ENCODE measurements at places on chromosomes 4 and X.

GRCh38 chr4:1291996-1292702 lies 2.5 kb downstream of the MAEA start:
- peak; percentile 32 for DNase-seq

- no peak for DNase-seq
Measured at GRCh38 chr4:186096681-186097165, 7.8 kb upstream of the FAM149A start.

- peak; percentile 73 for DNase-seq
Measured at GRCh38 chrX:47623540-47624027, 3.9 kb upstream of the SYN1 start.

DNA sequence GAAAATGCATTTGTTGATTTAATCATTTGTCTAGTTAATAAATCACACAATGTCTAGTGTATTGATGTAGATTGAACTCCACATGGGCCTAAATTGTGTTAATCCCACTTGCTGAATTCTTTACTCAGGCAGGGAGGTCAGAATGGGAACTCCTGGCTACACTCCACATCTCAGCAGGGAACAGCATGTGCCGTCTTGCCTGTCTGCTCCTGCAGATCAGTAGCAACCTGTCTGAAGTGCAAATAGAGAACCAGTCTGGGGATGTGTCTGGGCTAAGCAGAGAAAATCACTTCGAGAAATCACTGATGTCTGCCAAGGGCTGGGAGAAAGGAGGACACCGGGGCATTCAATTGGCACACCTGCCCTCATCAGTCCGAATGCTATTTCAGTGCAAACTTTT lies 16.5 kb upstream of the MXRA5 start:
- no peak for DNase-seq

DNA sequence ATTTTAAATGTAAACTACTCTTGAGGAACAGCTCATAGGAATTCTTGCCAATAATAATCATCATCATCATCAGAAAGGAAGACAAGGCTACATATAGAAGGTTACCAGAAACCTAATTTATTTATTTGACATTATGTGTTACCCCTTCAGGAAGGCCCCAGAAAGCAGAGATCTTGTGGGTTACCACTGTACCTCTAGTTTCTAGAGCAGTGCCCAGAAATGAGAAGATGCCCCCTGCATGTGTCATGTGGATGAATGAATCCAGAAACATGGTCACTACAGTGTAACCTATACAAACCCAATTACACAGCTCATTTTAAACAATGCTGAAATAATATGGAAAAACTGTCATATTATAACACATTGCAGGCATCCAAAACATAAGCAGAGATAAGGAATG lies 70.4 kb downstream of the ARAP2 start:
- DNase-seq = no peak

- no peak for DNase-seq
Measured at GRCh38 chrX:101040197-101040596, 11.7 kb downstream of the TRMT2B start.

GRCh38 chr4:16450724-16451123 lies 224.5 kb upstream of the TAPT1 start:
- DNase-seq = no peak

DNA sequence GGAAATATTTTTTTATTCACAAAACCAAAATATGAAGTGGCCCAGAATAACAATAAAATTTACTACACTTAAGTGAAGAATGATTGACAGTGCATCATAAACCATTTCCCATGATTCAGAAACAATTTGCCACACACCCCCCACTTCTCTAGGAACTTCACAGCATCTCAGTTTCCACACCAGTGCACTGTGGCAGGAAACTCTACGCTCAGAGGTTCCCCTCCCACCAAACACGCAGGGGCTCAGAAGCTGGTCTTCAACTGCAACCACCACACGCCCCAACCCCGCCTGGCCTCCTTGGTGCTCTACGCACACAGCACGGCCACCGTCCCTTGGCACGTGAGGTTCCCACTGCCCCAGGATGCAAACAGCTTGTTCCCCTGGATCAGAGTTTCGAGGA lies 63.7 kb downstream of the ZFYVE28 start:
- no peak for DNase-seq

GRCh38 chr4:186366326-186366725 lies 100.3 kb downstream of the F11 start:
- DNase-seq = no peak

GRCh38 chr4:38009421-38009820 lies 49.2 kb downstream of the PTTG2 start:
- no peak for DNase-seq

GRCh38 chr4:84956014-84956413 lies 10.5 kb downstream of the WDFY3 start:
- no peak for DNase-seq

DNA sequence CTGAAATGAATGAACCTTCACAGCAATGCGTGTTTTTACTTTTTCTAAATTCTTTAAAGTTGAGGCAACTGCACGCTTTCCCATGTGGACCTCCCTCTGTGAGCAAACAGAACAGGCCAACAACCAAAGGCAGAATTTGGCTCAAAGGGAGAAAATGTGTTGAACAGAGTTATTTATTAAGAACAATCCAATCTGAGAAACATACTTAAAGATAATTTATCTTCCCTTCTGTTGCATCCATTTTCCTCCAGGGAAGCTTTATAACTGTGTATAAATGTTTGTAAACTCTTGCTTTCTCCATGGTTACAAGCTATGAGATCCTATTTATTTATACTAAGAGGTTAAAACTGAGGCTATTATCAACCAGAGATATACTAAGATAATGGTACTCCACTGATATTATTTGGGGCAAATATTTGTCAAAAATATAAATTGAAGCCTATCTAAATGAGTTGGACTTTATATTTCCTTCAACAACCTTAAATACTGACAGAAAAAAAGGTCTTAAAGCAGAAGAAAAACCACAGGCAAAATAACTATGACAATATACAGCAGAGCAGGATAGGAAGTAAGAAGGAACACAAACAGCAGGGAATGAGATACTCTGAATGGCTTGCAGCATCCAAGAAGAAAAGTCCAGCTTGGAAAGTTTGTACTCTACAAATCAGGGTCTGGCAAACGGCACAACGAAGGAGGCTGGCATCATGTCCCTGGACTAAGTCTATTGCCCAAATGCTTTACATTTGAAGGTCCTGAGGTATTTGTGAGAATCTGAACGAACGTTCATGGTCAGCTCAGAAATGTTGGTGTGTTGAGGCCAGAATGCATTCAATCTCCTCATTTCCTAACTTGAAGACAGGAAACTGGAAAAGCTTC lies 663.2 kb upstream of the INTU start:
- DNase-seq = peak; percentile 49

DNA sequence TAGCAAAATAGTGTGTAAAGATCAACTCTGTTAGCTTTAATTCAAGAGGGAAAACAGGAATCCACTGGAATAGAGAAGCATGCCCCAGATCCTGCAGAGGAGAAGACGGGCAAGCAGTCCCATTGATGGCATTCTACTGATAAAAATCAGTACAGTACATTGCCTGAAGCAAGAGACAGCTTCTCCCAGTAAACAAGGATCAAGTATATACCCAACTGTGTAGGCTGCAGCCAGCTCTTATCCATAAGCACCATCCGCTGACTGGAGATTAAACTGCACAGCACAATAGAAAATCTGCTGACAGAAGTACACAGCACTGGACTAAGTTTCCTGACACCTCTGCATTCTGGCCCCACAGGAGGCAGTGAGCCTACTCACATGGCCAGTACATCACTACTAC lies 110.1 kb downstream of the COX18 start:
- no peak for DNase-seq

- no peak for DNase-seq
Measured at GRCh38 chr4:138392751-138393308, 150.7 kb upstream of the SLC7A11 start.

DNA sequence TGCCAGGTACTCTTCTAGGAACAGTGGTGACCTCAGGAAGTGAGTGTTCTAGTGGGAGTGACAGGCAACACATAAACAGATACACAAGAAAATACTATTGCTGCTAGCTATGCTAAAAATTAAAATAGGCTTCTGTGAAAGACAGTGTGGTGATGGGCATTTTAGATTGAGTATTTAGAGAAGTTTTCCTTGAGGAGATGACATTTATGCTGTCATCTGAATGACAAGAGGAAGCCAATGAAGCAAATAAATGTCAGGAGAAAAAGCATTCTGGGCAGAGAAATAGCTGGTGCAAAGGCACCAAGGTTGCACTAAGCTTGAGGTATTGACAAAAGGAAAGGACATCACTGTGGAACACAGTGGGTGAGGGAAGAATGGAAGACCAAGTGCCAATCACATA lies 18.0 kb downstream of the NDNF start:
- DNase-seq = no peak

DNA sequence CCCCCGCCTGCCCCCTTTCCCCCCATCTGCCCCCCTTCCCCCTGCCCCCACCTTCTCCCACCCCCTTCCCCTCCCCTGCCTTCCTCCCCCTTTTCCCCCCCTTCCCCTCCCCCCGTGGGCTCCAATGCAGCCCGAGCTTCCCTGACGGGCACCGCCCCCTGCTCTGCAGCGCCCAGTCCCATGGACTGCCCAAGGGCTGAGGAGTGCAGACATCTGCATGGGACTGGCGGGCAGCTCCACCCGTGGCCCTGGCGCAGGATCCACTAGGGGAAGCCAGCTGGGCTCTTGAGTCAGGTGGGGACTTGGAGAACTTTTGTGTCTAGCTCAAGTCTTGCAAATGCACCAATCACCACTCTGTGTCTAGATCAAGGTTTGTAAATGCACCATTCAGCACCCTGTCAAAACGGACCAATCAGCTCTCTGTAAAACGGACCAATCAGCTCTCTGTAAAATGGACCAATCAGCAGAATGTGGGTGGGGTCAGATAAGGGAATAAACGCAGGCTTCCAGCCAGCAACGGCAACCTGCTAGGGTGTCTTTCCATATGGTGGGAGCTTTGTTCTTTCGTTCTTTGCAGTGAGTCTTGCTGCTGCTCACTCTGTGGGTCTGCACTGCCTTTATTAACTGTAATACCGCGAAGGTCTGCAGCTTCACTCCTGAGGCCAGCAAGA lies 300.5 kb upstream of the PABPC4L start:
- no peak for DNase-seq

DNA sequence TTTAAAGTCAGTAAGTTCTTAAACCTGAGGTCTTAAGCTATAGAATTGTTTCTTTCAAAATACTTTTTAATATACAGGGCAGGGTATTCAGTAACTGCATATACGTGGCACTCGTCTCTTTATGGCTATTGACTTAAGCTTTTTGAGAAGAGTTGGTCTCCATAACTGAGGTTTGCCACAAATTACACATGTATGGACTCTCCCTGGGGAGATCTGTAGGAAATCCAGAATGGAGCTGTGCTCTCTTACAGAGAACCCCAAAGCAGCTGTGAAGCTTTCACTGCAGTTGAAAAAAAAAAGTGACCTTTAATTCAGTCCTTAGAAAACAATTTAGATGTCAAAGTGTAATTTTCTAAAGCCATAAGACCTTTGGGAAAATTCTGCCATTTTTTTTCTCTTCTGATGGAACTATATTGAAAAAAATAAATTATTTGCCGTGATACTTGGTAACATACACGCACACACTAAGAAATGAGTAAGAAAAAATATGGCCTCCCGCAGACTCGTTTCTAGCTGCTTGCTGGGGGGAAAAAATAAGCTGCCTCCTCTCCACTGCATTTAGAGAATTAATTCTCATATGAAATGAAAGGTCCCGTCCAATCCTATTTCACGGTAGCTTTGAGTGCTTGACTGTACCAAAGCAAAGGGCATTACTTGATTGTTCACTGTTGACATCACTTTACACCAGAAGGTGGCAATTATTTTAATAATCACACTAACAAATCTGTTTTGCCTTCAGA lies 159.4 kb upstream of the TENM3 start:
- DNase-seq = no peak

GRCh38 chr4:116055857-116056827 lies 942.7 kb upstream of the NDST4 start:
- no peak for DNase-seq

GRCh38 chrX:63250253-63250868 lies 100.8 kb downstream of the SPIN4 start:
- no peak for DNase-seq

DNA sequence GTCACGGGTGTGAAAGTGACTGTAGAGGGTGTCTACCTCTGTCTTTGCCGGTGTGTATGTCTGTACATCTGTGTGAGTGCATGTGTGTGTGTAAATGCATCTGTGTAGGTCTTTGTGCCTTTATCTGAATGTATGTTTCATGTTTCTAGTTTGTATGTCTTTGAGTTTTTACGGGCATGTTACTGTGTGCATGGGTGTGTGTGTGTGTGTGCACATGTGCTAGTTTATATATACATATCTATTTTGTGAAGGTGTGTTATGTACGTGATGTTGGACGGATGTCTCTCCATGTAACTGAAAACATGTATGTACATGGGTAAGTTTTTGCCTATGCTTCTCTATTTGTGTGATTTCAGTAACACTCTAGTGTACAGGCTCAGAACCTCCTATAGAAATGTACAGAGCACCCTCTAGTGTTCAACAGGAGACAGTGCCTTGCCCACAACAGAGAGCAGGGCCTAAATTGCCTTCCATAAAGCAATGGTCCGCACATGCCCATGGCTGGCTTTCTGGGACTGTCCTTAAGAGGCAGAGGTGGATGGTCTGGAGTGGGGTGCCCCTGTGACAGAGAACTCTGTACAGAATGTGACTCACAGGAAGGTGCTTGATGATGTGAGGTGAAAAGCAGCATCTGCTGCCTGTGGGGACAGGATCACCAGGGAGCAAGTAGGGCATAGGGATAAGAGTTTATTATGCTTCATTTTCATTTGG lies 343.5 kb downstream of the RAPGEF2 start:
- DNase-seq = peak; percentile 60

DNA sequence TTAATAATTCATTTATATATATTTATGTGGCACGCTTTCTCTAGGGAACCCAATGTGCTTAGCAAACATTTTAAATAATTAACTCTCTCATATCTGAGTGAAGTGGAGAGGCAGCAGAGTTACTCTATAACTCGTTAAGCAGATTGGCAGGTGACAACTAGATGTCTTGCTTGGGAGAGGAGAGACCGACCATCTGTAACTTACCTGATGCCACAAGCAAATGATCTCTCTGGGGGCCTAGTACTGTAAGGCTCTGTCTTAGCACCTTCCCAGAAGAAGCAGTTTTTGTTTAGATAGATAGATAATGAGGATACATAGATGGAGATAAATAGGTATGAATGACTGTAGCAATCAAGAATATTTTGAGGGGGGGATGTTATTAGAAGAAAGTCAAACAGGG lies 11.9 kb upstream of the SEL1L3 start:
- DNase-seq = no peak

DNA sequence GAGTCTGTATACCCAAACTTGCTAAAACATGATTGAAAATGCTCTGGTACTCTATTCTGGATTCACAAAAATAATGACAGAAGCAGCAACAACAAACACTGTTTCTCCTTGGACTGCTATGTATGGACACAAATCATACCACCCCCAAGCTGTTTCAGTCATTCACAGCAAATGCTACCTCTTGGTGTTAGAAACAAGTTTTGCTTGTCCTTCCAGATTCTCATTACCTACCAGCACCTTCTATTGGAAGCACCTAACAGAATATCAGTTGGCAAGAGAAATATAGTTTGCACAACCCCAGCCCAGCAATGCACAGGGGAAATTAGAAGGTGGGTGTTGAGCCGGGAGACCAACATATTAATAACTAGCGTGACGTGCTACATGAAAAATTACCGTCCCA lies 1950.9 kb downstream of the C4orf33 start:
- no peak for DNase-seq
